ENCODE measurements at places on chromosomes 7 and 10. TPM values are rescaled to one million over a fixed set of nuclear protein-coding genes. Genes with fewer than 3 reads are reported as not detected.

LIPM gene
- not detected for total RNA-seq

NPM3 gene
- total RNA-seq: 345 TPM

FAM204A gene
- total RNA-seq: 28.8 TPM

NOLC1 gene
- total RNA-seq: 178 TPM

CCZ1B gene
- total RNA-seq: 43.0 TPM

ADAM22 gene
- total RNA-seq: 17.6 TPM

TRPV5 gene
- total RNA-seq: not detected

CLCN1 gene
- total RNA-seq: 0.23 TPM

SFTPA1 gene
- total RNA-seq: not detected

RNF32 gene
- 0.56 TPM for total RNA-seq

ANKRD61 gene
- 0.42 TPM for total RNA-seq

DNA sequence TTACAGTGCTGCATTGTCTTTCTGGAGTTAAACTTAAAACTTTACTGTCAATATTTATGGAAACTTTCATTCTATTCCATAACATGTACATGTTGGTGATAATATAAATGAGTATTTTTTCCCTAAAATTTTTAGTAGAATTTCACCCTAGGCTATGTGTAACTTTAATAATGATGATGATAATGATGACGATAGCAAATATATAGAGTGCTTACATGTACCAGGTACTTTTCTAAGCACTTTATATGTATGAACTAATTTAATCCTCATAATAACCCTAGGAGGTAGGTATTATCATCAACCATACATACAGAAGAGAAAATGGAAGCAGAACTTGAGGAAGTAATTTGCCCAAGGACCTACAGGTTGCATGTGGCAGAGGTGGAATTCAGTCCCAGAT lies 85.6 kb downstream of the LRRTM3 start:
- DNase-seq: no peak

GRCh38 chr10:18104223-18104872 lies 35.9 kb upstream of the CACNB2 start:
- DNase-seq: peak; percentile 69

GRCh38 chr7:49778731-49779270 lies 5.4 kb downstream of the VWC2 start:
- DNase-seq: no peak

DNA sequence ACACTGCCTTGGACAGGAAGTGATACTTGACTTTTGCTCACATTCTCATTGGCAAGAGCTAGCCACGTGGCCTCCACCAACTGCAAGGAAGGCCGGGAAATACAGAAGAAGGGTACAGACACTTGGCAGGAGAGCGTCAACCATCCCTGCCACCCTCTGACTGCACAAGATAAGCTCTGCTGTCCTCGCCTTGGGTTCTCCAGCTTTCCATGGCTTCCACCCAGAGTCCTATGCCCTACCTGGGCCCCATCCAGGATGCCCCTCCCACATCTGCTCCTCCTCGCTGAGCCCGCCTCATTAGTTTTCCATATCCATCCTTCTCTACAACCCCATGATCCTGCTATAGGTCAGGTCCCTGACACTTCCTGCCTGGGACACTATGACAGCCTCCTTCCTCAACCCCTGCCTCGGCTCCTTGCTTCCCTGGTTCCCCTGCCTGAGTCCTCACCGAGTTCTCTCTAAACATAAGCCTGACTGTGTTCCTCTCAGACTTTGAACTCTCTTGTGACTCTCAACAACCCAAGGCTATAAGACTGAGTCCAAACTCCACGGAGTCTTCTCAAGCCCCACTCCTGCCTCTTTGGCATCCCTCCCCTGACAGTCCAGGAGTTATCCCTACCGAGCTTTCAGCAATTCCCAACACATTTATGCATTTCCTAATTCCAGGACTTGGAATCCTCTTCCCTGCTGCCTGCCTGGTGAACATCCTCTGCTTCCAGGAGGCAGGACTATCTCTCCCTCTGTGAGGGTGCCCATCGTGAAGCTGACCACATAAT lies 23.2 kb upstream of the GDF10 start:
- DNase-seq: no peak

DNA sequence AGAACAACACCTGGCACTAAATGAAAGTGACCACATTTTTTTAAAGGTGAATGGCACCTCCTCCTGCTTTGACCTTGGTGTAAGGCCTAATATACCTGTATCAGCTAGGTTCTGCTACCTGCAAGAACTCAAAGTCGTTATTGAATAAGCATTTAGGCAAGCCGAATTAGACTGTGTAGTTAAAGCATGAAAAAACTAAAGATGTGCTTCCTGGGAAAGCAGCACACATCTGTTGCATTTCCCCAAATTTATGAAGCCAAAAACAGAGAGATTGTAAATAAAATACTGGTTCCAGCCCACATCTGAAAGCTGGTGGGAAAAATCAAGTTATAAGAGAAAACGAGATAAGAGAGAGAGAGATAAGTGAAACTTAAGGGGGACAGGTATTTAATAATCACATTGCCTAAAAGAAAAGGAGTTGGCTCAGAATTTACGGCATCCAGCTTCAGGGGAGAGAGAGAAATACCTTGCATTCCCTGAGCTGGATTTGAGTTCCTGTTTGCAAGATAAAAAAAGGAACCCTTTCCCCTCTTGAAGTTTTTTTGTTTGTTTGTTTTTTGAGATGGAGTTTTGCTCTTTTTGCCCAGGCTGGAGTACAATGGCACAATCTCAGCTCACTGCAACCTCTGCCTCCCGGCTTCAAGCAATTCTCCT lies 1.8 kb upstream of the XPNPEP1 start:
- peak; percentile 75 for DNase-seq

DNA sequence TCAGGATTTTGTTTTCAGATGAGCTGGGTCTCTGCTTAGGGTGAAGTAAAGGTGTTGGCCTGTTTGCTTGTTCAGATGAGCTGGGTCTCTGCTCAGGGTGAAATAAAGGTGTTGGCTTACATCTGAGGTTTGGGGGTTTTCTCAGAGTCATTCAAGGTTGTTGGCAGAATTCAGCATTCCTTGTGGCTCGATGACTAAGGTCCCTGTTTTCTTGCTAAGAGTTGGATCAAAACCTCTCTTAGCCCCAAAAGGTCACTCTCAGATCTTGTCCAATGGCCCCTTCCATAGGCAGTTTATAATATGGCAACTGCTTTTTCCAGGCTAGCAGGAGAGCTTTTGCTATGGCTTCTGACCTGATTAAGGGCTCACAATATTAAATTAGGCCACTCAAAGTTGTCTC lies 106.6 kb downstream of the ADAM22 start:
- DNase-seq: no peak

- DNase-seq: no peak
Observed at GRCh38 chr7:44107116-44107960, 3.2 kb downstream of the AEBP1 start.

GRCh38 chr7:141359262-141359661 lies 191.9 kb upstream of the AGK start:
- DNase-seq: no peak

GRCh38 chr10:113007821-113008220 lies 57.8 kb downstream of the TCF7L2 start:
- DNase-seq: no peak

- no peak for DNase-seq
Observed at GRCh38 chr7:88458279-88458678, 151.6 kb upstream of the STEAP4 start.

DNA sequence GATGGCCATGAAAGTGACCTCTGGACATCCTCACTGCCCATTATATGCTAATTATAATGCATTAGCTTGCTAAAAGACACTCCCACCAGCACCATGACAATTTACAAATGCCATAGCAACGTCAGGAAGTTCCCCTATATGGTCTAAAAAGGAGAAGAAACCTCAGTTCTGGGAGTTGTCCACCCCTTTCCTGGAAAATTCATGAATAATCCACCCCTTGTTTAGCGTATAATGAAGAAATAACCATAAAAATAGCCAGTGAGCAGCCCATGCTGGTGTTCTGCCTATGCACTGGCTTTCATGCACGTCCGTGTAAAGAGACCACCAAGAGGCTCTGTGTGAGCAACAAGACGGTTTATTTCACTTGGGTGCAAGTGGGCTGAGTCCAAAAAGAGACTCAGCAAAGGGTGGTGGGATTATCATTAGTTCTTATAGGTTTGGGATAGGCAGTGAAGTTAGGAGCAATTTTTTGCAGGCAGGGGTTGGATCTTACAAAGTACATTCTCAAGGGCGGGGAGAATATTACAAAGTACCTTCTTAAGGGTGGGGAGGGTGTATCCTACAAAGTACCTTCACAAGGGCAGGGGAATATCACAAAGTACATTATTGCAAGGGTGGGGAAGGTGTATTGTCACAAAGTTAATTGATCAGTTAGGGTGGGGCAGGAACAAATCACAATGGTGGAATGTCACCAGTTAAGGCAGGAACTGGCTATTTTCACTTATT lies 45.6 kb downstream of the LBX1 start:
- DNase-seq: no peak

- peak; percentile 88 for DNase-seq
Observed at GRCh38 chr10:133276435-133277201, at the start of gene ADAM8. Gene ADAM8 (minus strand): TSS chr10:133276868. CDS start chr10:133276817, 51 bp downstream.

GRCh38 chr10:23754179-23754578 lies 315.3 kb downstream of the OTUD1 start:
- no peak for DNase-seq

GRCh38 chr7:98110249-98111022 lies 3.8 kb downstream of the LMTK2 start:
- peak; percentile 53 for DNase-seq

- DNase-seq: no peak
Observed at GRCh38 chr10:16941870-16942269, 124.6 kb upstream of the RSU1 start.

DNA sequence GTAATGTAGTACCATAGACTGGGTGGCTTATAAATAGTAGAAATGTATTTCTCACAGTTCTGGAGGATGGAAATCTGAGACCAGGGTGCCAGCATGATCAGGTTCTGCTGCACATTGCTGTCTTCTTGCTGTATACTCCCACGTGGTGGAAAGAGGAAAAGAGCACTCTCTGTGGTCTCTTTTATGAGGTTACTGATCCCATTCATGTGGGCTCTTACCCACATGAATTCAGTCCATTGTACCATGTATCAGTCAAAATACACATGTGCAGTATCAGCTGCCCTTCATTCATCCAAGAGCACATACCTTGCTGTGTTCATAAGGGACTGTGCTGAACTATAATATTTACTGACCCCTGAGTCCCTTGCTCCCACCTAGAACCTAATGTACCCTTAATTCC lies 17.1 kb downstream of the PNLIPRP2 start:
- DNase-seq: no peak

GRCh38 chr7:118330388-118330787 lies 105.9 kb downstream of the ANKRD7 start:
- no peak for DNase-seq

DNA sequence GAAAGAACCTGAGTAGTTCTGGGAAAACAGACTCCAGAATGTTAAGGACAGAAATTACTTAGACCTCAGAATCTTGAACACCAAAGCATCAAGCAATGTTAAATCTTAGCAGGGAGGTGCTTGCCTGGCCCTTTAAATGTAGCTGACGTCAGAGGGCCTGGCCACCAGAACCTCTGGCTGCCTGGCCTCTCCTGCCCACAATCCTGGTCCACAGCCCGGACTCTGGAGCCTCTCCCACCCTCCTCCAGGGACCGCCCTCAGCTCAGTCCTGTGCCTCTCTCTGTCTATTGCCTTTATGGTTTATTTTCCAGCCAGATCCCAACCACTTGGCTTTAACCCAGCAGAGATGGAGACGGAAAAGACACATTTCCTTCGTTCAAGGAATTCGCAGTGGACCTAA lies 42.2 kb upstream of the EGR2 start:
- peak; percentile 43 for DNase-seq

- DNase-seq: no peak
Observed at GRCh38 chr10:97204826-97205679, 19.3 kb upstream of the SLIT1 start.

GRCh38 chr10:132064771-132065437 lies 842 bp upstream of the JAKMIP3 start:
- DNase-seq: no peak

GRCh38 chr10:90276894-90277475 lies 575.6 kb downstream of the KIF20B start:
- no peak for DNase-seq

DNA sequence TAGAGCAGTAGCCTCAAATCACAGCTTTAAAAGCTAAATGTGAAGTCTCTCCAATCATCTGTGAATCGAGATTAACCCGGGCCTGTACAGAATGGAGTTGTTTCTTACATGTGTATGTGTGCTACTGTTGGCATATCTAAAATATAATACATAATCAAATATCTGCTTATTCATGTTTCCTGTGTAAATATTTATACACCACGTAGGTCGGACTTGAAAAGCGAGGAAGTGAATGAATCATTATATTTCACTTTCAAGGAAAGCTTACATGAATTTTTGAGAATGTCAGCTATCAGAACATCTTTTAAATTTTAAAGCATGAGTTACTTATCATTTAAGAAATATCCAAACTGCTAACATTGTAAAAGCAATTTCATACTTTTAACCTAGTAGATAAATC lies 233.3 kb downstream of the SLC25A13 start:
- DNase-seq: no peak

DNA sequence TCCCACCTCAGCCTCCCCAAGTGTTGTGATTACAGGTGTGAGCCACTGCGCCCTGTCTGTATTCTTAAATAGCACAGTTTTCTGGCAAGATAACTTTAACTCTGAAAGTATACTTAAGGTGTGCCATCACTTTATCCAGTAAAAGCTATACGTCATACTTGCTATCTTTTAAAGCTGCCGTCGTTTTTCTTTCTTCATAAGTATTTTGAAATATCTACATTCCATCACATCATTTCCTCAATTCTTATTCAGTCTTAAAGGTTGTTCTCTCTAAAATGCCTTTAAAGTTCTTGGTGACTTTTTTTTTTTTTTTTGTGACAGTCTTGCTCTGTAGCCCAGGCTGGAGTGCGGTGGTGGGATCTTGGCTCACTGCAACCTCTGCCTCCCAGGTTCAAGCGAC lies 34.7 kb downstream of the PTPN12 start:
- no peak for DNase-seq

- no peak for DNase-seq
Observed at GRCh38 chr10:92847202-92847864, 987 bp upstream of the EXOC6 start.

DNA sequence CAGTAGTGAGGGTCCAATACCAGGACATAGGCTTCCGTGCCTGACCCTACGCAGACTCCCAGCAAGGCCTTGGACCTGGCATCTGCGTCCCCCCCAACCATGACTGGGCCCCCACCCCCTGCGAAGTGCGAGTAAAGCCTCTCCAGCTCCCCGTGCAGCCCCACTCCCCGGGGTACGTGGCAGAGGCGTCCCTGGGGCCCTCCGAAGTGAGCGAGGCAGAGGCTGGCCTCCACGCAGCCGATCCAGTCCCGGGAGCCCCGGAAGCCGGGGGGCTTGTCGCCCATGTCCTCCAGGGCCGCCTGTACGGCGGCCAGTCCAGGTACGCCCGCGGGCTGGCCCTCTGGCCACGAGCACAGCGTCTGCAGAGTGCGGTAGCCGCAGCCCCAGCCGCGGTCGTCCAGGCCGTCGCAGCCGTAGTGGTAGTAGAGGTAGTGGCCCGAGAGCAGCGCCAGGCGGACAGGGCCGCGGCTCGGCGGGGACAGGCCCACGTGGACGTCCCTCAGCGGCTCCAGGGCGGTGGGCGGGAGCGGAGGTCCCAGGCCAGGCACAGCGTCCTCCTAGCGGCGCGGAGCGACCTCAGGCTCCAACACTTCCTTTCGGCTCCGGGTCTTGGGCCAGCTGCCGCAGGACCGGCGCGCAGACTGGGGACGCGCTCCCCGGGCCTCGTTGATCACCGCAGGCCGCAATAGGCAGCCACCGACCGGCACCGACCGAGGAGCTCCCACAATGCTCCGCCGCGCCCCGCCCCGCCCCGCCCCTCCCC lies at the start of gene UFSP1:
TSS of gene UFSP1 (minus strand) at position 728 of the 763 bp plus-strand sequence. CDS start at position 284, 444 bp downstream.
- DNase-seq: no peak

All from GM23338 (cell line).